ENCODE measurements at places on chromosomes 7 and 10.
A peak's percentile ranks its signal among the peaks of the same experiment; 100 is the strongest.

DNA sequence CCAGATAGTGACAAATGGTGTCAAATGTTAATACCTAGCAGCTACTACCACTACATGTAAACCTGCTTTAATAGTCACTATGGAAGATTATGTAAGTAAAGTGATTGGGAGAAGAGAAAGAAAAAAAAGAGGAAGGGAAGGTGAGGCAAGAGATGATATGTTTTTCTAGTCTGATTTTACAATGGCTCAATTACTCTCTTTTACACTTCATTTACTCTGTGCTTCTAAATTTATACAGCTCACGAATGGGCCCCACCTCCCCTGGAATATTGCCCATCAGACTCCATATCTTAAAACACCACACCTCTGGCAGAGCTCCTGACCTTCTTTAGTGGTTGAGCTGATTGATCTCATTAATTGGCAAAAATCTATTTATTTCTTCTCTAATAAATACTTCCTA is 28.0 kb upstream of the IKZF1 start:
- no peak for DNase-seq

GRCh38 chr10:44803862-44804261 is 107.3 kb upstream of the TMEM72 start:
- DNase-seq: no peak

- no peak for DNase-seq
These were observed 16.2 kb downstream of the SVIL start for GRCh38 chr10:29618341-29619171.

DNA sequence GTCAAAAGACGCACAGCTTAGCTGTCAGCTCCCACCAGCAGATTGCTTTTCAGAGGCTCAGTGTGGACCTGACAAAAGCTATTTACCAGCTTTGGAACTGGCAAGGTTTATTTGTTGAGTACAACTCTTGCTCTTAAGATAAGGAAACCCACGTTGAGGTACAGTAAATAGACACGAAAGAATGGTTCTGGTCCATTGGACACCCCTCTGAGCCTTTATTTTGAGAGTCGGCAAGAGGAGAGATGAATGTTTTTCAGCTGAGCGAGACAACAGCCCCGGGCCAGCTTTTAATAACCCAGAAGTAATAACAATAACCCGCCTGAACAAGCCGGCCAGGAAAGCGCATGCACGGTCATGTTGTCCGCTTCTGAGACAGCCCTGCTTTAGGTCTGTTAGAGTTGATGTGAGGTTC is 49.0 kb downstream of the WNT2 start:
- no peak for DNase-seq

- DNase-seq: no peak
These were observed 19.4 kb downstream of the LGI1 start for GRCh38 chr10:93777092-93777491.

GRCh38 chr10:30540276-30540675 is 89.3 kb downstream of the LYZL2 start:
- DNase-seq: no peak

GRCh38 chr10:102657984-102658724 is 13.9 kb downstream of the TRIM8 start:
- DNase-seq: no peak

DNA sequence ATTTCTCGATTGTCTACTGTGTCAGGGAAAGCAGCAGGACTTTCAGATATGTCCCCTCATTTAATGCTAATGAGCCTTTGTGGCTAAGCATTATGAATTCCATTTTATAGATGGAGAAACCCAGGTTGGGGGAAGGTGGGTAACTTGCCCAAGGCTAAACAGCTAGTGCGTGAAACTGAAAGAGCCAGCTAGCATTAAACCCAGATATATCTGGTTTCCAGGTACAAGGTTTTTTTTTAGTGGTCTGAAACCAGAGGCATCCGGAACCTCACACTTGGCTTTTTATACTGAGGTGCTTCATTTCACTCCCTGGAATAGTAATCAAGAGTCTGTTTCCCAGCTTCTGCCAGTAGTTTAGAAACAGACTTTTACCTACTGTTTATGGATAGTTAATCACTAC is 694.8 kb downstream of the PHTF2 start:
- DNase-seq: no peak

DNA sequence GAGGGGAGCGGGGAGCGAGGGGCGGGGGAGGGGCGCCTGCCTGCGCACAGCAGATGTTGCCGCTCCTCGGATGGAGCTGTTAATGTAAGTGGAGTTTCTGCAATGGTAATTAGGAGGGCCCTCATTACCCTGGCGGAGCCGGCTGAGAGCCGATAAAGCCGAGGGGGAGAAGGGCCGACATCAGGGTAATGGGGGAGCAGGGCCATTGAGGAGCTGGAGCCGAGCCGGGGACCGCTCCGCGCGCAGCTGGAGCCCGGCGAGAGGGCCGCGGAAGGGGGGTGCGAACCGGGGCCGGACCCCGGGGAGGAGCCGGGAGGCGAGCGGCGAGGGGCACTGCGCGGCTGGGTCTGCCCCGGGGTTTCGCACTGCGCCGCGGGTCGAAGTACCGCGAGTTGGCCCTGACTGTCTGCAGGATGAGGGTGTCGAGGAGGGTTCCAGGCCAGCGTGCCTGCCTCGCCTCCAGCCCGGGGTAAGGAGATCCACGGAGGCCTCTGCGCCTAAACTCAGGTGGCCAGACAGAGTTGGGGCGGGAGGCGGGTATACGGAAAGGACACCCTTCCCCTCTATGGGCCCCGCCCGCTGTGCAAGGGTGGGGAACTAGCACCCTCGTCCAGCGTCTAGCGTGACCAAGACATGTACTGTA is 55.0 kb upstream of the LBX1 start:
- no peak for DNase-seq

- DNase-seq: no peak
These were observed 3.2 kb downstream of the KNDC1 start for GRCh38 chr10:133162910-133163856.

DNA sequence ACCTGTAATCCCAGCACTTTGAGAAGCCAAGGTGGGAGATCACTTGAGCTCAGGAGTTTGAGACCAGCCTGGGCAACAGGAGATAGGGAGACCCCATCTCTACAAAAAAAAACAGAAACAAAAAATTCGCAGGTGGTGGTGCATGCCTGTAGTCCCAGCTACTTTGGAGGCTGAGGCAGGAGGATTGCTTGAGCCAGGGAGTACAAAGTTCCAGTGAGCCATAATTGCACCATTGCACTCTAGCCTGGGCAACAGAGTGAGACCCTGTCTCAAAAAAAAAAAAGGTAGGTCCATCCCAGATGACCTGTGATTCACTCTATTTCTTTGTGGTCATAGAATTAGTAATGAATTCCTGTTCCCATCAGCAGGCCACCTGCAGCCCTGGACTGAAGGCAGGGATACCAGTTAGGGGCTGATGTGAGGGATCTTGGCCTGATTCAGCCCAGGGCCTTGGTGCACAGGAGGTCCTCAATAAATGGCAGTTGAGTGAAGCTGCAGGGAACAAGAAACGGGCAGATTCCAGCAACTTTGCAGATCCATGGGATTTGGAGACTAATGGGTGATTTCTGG is at the start of gene MYH16:
TSS of gene MYH16 (plus strand) at position 364 of the 570 bp plus-strand sequence.
- no peak for DNase-seq

- DNase-seq: no peak
These were observed 1.4 kb upstream of the ELMO1 start for GRCh38 chr7:37450035-37450434.

- no peak for DNase-seq
These were observed 57.9 kb downstream of the CDCA7L start for GRCh38 chr7:21887779-21888178.

- DNase-seq: no peak
These were observed 13.6 kb downstream of the IRF5 start for GRCh38 chr7:128951296-128951695.

GRCh38 chr10:72424561-72424960 is 69.8 kb upstream of the DNAJB12 start:
- DNase-seq: no peak

DNA sequence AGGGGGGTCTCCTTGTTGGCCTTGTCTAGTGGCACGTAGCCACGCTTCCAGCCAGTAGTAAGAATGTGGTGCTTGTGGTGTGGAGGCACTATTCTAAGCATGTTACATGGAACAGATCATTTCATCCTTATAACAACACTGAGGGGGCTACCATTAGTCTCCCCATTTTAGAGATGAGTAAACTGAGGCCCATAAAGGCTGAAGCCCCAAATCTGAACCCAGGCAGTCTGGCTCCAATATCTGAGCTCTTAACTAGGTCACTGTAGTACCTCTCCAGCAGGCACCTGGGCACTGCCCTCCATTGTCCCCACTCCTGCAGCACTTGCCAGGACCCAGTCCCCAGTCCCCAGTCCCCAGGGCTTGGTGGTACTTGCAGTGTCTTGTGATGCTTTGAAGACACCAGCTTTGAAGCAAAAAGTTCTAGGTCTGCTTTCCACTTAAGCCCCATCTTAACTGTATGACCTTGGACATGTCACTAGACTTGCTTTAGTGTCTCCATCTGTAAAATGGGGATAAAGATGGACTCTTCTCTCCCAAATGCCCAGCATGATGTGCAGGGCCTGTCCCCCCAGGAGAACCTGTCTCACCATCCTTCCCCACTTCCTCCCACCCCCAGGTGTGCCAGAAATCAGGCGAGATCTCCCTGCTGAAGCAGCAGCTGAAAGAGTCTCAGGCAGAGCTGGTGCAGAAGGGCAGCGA is 6.4 kb downstream of the LZTS2 start:
- no peak for DNase-seq

DNA sequence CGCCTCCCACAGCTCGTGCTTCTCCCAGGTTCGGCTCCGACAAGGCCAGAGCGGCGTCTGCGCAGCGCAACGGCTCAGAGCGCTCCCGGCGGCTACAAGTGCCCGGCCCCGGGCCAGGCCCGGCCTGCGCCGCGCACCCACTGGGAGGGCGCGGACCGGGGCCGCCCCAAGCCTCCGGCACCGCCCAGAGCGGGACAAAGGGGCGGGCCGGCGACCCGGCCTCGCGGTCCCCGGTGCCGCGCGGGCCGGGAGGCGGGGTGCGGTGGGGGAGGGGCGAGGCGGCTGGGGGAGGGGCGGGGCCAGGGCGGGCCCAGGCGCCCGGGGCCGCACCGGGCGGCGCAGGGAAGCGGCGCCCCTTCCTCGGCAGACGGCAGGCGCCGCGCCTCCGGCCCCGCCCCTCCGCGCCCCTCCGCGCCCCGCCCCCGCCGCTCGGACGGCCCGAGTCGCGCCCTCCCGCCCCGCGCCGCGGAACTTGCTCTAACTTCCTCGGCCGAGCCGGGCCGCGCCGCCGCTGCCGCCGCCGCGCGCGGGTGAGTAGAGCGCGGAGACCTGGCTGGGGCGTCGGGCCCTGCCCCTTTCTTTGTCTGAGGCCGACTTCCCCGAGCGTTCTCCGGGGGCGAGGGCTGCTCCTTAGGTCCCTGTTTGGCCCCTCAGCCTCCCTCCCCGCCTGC is at the start of gene TSPAN14:
TSS of gene TSPAN14 (plus strand) at position 469 of the 671 bp plus-strand sequence. CDS start 34,924 bp downstream, outside the sequence.
- peak; percentile 44 for DNase-seq

DNA sequence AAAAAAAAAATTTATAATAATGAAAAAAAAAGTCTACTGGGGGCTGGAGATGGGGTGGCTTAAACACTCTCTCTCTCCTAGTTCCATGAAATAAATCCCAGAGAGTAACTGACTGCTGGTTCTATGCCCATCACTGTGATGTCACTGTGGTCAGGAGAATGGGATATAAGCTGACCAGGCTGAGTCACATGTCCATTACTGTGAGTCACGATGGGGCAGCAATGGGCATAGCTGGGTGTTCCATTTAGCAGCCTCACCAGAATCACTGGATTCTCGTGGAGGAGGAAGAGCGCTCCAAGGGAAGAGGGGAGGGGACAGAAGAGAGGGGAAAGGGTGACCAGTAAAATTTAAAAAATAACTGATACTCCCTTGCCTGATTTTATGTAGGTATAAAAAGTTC is 37.1 kb downstream of the MASTL start:
- DNase-seq: no peak

- DNase-seq: no peak
These were observed 134.4 kb upstream of the FAM3C start for GRCh38 chr7:121530227-121531174.
